Stimulated activated CD4-positive, alpha-beta T cell treated with anti-CD3 and anti-CD28 coated beads, Interleukin-12 subunit alpha, Interleukin-12 subunit beta, amount 100 ng/mL, for 4 hours (primary cell): ENCODE measurements at places on chromosomes 1 and 21.

- DNase-seq: no peak
These were observed 115.6 kb downstream of the XCL2 start for GRCh38 chr1:168428063-168428731.

- DNase-seq: no peak
These were observed 16.2 kb upstream of the MYBPHL start for GRCh38 chr1:109322974-109323373.

GRCh38 chr1:17170571-17170970, 34.4 kb upstream of the PADI1 start:
- no peak for DNase-seq

- no peak for DNase-seq
These were observed 168.8 kb downstream of the GABPA start for GRCh38 chr21:25903607-25904006.

DNA sequence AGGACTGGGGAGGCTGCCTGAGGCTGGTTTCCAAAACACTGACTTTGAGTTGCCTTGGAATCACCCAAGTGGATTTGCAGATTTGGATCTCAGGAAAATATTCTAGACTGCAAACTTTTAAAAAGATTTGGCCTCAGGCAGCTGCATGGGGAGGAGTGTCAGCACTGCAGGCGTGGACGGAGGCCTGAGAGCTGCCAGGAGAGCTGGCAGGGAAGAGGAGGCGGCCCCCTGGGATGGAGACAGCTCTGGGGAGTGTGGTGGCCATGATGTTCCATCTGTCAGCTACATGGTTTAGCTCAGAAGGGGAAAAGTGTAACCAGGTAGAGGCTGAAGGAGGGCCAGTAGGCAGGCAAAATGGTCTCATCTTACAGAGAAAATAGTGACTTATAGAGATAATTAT, 72.1 kb downstream of the VPS26C start:
- no peak for DNase-seq

GRCh38 chr1:91883470-91883869, 2.5 kb downstream of the TGFBR3 start:
- DNase-seq: no peak

GRCh38 chr1:27332536-27333281, 9.1 kb upstream of the SYTL1 start:
- peak; percentile 48 for DNase-seq

- DNase-seq: no peak
These were observed 136.5 kb upstream of the ETS2 start for GRCh38 chr21:38669186-38669585.

- no peak for DNase-seq
These were observed 206.8 kb downstream of the SLC45A1 start for GRCh38 chr1:8524627-8525157.

DNA sequence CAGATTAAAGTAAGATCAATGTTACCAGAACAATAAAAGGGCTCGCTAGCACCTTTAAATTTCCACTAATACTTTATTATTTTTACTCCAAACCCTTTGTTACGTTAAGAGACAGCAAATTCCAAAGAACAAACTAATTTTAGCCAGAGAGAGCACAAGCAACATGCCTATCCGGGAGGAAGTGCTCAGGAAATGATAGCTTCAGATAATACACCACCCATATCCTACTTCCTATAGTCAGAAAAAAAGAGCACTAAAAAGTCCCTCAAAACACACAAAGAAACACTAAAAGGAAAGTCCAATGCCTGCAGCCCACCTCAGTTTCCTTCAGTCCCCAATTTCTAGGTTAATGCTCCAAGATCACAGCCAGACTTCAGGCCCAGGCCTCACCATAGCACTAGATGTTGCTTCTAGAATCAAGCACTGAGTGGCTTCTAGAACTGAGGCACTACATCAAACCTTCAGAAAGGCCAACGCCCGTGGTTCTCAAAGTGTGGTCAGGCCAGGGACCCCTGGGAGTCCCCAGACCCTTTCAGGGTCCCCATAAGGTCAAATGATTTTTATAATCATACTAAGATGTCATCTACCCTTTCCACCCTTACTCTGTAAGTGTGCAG, 142.6 kb downstream of the PSMG1 start:
- DNase-seq: no peak

GRCh38 chr21:32138658-32139057, 140.2 kb downstream of the MIS18A start:
- no peak for DNase-seq

DNA sequence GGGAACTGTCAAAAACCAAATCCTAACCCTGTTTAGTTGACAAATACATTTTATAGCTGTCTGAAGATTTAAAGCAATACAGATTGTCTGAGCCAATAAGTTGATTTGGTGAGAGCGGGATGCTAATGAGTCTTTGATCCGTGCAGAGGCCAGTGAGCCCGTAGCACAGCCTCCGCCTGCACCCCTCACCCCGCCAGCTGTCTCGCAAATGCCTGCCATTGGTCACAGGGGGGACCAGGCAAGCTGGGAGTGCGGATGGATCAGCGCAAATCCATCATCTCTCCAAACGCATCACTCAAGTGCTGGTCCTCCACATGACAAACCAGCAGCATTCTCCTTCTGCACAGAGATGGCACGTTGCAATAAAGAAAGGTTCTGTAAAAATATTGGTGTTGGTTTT, 51.0 kb downstream of the ZBTB18 start:
- DNase-seq: no peak

GRCh38 chr1:184903111-184903692, 71.1 kb downstream of the NIBAN1 start:
- DNase-seq: no peak

DNA sequence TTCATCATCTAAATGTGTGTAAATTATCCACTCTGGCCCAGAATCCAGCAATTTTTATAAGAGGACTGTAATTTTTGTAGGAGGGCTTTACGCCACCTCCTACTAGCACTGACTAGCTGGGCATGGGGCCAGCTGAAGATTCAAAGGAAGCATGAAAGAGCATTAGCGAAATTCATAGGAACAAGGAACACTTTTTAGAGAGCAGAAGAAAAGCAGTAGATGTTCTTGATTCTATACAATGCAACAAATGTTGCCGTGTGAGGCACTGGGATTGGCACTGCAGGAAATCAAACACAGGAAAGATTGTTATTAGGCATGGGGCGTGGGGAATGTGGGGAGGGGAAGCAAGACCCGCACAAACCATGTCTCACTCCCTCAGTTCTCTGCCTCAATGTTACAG, 58.4 kb upstream of the PARP1 start:
- DNase-seq: no peak

GRCh38 chr1:162016631-162017030, 7.0 kb downstream of the OLFML2B start:
- DNase-seq: no peak

GRCh38 chr1:165855010-165855838, 27.8 kb downstream of the UCK2 start:
- DNase-seq: no peak

DNA sequence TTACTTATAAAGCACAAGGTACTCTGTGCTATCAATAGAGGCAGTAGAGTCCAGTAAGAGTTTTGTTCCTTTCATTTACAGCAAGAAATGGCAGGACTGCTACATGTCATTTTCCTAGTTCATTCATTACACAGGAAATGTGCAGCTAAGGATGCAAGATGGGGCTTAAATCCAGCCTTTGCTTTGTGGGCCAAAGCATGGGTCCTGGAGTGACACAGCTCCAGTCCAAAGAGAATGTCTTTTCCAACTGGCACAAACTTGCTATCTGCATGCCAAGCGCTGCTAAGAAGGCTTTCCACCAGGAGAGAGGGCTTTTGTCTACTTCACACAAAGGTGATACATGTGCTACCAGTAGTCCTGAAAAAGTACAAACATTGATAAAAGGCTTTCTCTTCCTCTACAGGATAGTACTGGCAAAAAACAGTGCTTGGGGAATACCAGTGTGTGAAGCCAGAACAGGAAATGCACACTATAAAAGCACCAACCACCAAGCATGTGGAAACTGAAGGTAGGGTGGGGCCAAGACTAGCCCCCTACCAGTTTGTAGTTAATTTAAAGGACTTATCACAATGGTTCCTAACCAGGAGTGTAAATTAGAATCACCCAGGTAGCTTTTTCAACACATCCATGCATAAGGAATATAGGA, 68.7 kb downstream of the ARID4B start:
- DNase-seq: no peak

GRCh38 chr1:97461782-97462181, 459.1 kb downstream of the DPYD start:
- DNase-seq: no peak

DNA sequence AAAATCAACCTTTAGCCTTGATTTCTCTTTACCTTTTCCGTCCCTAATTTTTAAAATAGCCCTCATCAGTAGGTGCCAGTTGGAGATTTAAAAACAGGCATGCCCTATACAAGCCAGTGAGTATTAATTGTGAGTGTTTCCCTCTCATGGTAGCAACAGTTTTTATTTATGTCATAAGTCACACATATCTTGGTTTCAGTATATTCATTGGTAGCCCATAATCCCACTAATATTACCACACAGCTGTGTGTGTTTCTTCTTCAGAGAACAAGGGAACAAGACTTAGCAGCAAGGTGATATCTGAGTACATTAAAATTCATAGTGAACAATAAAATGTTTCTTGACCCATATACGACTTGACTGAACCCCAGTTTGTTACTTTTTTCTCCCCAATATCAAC, 68.6 kb upstream of the HSPA13 start:
- no peak for DNase-seq

GRCh38 chr1:43858324-43858723, 75.3 kb upstream of the ARTN start:
- DNase-seq: no peak

DNA sequence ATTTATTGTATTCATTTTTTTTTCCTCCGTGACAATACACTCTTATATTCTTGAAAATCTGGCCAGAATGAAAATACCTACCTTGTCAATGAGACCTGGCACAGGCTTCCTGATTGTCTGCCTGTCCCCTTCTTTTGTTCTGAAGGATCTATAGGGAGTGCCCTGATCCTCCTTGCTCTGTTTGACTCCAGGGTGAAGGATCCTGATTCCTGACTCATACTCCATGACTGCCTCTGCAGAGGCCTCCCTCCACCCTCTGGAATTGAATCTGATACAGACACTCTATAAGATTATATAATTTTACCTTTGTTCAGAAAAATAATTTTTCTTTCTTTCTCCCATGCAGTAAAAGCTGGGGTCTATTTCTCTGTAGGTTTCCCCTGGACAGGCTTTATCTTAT, 116.2 kb downstream of the HMCN1 start:
- DNase-seq: no peak

- no peak for DNase-seq
These were observed 161.2 kb downstream of the HMCN1 start for GRCh38 chr1:185895208-185895900.

- peak; percentile 19 for DNase-seq
These were observed 34.8 kb downstream of the CHAF1B start for GRCh38 chr21:36419996-36420395.

DNA sequence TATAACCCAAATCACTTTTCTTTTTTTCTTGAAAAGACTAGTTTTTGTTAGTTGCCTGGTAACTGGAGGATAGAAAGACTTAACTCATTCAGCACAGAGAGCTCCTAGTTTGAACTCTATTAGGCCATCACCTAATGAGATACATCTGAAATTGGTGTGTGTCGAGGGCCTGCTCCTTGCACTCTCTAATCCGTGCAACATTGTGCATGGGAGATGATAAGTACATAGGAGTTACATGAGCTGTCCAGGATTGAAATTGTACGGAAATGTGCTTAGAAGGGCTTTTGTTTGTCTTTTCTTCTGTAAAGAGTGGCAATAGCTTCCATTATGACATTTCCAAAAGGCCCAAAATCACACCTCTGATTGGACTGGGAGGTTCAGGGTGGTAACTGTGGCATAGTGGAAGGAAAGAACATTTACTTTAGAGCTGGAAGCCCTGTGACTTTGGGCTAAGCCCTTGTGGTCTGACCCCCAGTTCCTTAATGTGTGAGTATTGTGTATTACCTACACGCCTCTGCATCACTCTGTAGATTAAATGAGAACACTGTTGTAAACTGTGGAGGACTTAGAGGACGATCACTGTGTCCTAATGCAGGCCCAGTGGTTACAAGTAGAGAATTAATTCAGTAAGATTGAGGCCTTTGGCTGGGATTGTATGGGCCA, 71.2 kb downstream of the FGGY start:
- DNase-seq: no peak

DNA sequence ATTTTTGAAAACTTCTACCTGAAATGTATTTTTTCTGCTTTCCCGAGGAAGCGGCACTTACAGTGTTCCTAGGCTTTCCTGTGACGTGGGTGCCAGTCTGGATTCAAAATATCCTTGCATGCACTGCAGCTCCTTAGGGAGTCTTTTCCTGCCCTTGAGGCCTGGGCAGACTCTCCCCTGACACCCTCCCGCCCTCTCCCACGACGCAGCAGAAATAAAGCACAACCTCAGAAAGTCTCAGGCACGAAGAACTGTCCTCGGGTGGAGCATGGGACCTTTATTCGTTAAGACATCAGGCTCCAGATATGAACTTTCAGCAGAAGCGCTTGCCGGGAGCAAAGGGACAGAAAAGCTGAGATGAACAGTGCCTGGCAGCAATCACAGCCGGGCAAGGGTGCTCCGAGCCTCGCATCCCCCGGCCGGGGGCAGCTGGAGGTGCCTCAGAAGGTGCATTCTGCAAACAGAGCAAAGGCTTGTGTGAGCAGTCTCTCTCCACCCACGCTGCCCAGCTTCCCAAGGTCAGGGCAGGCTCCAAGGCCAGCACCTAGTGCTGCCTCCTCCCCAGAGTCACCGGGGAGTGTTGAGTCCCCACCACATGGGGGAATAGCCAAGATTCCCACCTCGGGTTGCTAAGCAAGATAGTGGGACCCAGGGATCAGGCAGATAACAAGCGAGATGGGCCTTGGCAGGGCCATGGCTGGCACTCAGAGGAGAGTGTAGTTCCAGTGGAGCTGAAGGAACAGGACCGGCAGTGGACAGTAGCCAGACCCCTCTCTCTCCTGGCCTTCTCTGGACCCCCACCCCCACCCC, 3.2 kb downstream of the TFF3 start:
- no peak for DNase-seq

DNA sequence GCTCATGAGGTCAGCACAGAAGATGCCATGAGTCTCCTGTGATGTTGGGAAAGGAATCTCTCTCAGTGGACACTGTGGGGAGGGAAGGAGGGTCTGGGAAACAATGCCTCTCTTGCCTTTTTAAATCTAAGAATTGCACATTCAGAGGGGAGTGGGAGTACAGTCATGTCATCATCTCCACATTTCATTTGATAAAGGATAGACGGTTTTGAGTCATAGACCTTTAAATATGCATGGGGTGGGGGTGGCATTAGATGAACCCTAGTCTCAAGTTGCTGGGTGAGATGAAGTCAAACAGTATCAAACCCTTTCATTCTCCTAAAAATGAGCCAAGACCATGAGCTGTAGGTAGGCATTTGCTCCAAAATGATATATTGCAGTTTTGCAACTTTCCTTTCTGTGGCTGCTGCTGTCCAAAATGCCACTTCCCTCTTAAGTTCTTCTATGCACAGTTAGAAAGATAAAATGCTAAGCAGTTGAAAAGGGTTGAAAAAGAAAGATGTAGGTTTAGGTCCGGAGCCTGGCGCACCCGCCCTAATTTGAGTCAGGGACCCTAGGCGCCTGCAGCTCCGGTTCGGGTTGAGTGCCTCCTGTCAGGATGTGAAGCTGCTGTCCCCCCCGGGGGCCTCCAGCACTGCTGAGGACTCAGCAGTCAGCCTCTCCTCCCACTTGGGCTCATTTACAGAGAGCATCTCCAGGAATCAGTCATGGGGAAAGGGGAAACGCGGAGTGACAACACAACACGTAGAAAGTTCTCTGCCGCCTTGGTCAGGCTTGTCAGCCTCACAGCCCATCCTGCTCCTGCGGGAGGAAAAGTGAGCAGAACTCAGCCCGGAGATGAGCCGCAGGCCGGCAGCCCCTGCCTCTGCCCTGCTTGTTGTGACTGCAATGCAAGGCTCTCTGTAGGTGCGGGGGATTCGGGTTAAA, 479.3 kb upstream of the RUNX1 start:
- DNase-seq: peak; percentile 22

GRCh38 chr1:153444078-153444477, 16.4 kb downstream of the S100A7 start:
- no peak for DNase-seq
